ENCODE measurements at places on chromosomes 6 and 20. TPM values are rescaled to one million over a fixed set of nuclear protein-coding genes. Genes with fewer than 3 reads are reported as not detected.

GRCh38 chr20:12225898-12226297 is 308.2 kb downstream of the BTBD3 start:
- no peak for DNase-seq

The CLVS2 gene
- 0.77 TPM for polyA plus RNA-seq

DNA sequence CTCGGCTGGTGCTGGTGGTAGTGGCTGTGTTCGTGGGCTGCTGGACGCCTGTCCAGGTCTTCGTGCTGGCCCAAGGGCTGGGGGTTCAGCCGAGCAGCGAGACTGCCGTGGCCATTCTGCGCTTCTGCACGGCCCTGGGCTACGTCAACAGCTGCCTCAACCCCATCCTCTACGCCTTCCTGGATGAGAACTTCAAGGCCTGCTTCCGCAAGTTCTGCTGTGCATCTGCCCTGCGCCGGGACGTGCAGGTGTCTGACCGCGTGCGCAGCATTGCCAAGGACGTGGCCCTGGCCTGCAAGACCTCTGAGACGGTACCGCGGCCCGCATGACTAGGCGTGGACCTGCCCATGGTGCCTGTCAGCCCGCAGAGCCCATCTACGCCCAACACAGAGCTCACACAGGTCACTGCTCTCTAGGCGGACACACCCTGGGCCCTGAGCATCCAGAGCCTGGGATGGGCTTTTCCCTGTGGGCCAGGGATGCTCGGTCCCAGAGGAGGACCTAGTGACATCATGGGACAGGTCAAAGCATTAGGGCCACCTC is 8.8 kb downstream of the NPBWR2 start:
- no peak for DNase-seq

DNA sequence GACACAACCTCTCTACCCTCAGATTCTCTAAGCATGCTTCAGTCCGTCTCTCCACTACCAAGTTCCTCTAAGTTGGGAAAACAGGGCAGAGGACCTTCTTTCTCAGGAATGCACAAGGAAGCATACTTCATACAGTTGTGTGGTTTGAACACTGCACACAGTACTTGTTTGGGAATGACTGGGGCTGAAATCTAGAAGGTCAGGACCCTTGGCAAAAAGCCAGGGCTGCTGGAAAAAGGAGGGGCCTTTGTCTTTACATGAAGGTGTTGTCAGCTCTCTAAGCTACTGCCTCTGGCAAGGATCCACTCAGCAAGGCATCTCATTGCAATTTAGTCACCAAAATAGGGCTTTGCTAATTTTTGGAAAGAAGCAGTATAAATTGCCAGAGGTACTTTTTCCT is 20.7 kb upstream of the HEY2 start:
- no peak for DNase-seq

GRCh38 chr6:52550870-52551269 is 26.0 kb downstream of the TRAM2 start:
- no peak for DNase-seq

GRCh38 chr6:54266400-54266923 is 41.8 kb upstream of the TINAG start:
- no peak for DNase-seq

DNA sequence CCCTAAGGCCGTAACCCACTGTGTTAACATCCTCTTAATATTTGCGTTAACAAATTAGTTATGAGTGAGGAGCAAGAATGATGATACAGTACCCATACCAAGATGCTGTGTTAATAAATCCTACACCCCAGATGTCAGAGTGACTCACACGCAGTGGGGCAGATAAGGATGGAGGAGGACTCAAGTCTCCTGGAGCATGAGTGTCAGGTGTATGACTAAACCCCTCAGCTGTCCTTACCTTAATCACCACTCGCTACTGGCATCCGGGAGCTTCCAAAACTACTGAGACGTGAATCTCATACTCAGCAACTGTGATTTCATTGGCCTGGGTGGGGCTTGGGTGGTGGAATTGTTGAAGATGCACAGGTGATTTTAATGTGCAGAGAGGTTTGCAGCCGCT is 131.3 kb upstream of the MTHFD1L start:
- DNase-seq: no peak

- no peak for DNase-seq
Observed at GRCh38 chr20:53405139-53405538, 188.5 kb downstream of the ZNF217 start.

The VSX1 gene
- polyA plus RNA-seq: not detected

GRCh38 chr20:15889514-15890256 is 683.6 kb downstream of the KIF16B start:
- DNase-seq: no peak

DNA sequence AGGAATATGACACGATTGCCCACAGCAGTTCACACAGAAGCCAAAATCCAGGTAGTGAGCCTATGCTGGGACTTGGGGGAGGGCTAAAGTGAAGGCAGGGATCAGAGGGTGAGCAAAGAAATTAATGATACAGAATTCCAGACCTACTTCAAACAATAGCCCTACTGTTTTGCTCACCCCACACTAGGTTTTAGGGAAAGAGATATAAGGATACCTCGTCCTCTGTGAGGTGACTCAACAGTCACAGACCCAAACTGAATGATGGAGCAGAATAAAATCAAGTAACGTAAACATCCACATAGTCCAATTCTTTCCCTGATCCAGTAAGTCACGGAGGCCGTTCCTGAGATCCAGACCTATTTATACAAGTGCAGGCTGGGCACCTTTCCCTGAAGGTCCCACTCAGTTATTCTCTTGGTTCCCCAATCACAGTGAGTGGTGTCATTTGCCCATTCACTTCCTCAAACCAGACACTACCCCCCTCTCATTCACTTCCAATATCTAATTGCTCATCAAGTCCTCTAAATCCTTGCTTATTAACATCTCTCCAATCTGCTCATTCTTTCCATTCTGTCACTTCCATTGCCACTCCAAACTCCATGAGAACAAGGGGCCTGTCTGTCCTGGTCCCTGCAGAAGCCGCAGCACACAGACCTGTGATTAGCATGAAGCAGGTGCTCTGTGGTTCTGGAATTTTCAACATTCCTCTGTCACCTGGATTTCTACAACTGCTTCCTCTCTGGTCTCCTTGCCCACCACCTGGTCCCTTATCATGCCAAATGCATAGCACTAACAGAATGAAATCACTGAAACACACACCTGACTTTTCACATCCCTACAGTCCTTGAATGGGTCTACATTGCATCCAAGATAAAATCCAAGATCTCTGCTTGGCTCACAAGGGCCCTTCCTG is 55.9 kb downstream of the ATXN1 start:
- no peak for DNase-seq

DNA sequence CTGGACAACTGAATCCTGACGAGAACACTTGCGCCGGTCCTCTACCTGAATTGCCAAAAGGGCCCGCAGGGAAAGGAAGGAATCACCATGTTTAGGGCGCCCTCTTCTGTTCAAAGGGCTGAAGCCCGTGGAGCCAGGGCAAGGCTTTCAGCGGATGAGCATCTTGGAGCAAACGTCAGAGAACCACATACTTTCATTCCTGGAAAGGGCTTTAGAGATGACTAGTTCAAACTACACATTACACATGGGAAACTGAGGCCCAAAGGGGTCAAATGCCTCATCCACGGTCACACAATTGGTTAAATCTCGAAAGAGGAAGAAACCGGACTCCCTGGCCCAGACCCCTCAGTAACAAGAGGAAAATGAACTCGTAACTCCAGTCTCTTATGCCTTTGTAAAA is 11.5 kb upstream of the ZNF133 start:
- DNase-seq: peak; percentile 47

The ZC3H12D gene
- not detected for polyA plus RNA-seq

GRCh38 chr20:58147628-58148370 is 80.7 kb downstream of the ANKRD60 start:
- DNase-seq: no peak

The NKX2-2 gene
- 0.13 TPM for polyA plus RNA-seq

The MYCT1 gene
- polyA plus RNA-seq: 26.2 TPM
